Karpas-422 (cell line): ENCODE measurements at places on chromosomes 1 and 21. TPM values are rescaled to one million over a fixed set of nuclear protein-coding genes. Genes with fewer than 3 reads are reported as not detected.

GRCh38 chr21:28769683-28770082 is 223.0 kb downstream of the LTN1 start:
- H3K4me3 ChIP-seq, result no peak overlapping the region
- no peaks in the 10 kb centered on the region for H3K27me3 ChIP-seq
- no peak overlapping the region for H3K27ac ChIP-seq
- DNase-seq, result no peak

- H3K4me1 ChIP-seq, result no peaks in the 10 kb centered on the region
- no peak overlapping the region for H3K4me3 ChIP-seq
- DNase-seq, result no peak
- no peak overlapping the region for H3K27ac ChIP-seq
Observed at GRCh38 chr1:48450505-48450904, 21.5 kb downstream of the SPATA6 start.

Gene SPRR5
- not detected in 2 replicates for total RNA-seq

- no peak overlapping the region for H3K4me3 ChIP-seq
- no peaks in the 10 kb centered on the region for H3K36me3 ChIP-seq
- H3K4me1 ChIP-seq, result peaks cover 2% of the 10 kb centered on the region; the same call in 1 of the 2 replicates
- DNase-seq, result no peak
- H3K27me3 ChIP-seq, result no peaks in the 10 kb centered on the region
Observed at GRCh38 chr21:26116456-26117011, 54.0 kb downstream of the APP start.

Gene CR2
- total RNA-seq, result 0.11 TPM in 1 of 2 replicates, not detected in the other

GRCh38 chr1:29444081-29444715 is 207.9 kb downstream of the PTPRU start:
- H3K4me1 ChIP-seq, result no peaks in the 10 kb centered on the region
- no peak overlapping the region for H3K27ac ChIP-seq
- DNase-seq, result no peak
- no peaks in the 10 kb centered on the region for H3K36me3 ChIP-seq

- H3K27me3 ChIP-seq, result no peaks in the 10 kb centered on the region
- H3K4me1 ChIP-seq, result no peaks in the 10 kb centered on the region
- H3K27ac ChIP-seq, result no peak overlapping the region
- no peak overlapping the region for H3K4me3 ChIP-seq
Observed at GRCh38 chr1:16109571-16109970, 36.1 kb upstream of the FAM131C start.

- no peaks in the 10 kb centered on the region for H3K27me3 ChIP-seq
- no peak for DNase-seq
- no peaks in the 10 kb centered on the region for H3K36me3 ChIP-seq
- H3K4me1 ChIP-seq, result no peaks in the 10 kb centered on the region
- H3K4me3 ChIP-seq, result no peak overlapping the region
Observed at GRCh38 chr1:233367057-233367803, 39.7 kb downstream of the MAP3K21 start.

- H3K27me3 ChIP-seq, result no peaks in the 10 kb centered on the region
- H3K4me1 ChIP-seq, result no peaks in the 10 kb centered on the region
- peak; percentile 75 for DNase-seq
Observed at GRCh38 chr1:6075748-6076147, 30.1 kb downstream of the KCNAB2 start.

DNA sequence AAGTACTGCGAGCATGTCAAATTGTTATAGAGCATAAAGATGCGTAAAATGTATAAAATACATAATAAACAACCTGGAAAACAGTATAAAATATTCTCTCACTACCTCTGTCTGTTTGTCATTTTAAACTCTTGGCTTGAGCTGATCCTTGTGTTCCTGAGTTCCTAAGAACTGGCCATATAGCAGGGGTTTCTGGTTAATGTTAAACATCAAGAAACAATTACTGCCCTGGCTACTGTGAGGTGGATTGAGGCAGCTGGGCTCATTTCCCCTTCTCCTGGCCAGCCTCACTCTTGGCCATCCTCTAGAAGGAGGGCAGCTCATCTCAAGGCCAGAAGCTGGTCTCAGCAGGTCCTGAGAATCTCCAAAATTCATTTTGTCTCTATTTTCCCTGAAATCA is 297.3 kb upstream of the USP24 start:
- no peaks in the 10 kb centered on the region for H3K36me3 ChIP-seq
- H3K4me3 ChIP-seq, result no peak overlapping the region
- H3K27me3 ChIP-seq, result no peaks in the 10 kb centered on the region
- no peak overlapping the region for H3K27ac ChIP-seq
- DNase-seq, result no peak

- no peaks in the 10 kb centered on the region for H3K36me3 ChIP-seq
- H3K4me1 ChIP-seq, result no peaks in the 10 kb centered on the region
Observed at GRCh38 chr1:221724931-221725605, 16.8 kb downstream of the DUSP10 start.

DNA sequence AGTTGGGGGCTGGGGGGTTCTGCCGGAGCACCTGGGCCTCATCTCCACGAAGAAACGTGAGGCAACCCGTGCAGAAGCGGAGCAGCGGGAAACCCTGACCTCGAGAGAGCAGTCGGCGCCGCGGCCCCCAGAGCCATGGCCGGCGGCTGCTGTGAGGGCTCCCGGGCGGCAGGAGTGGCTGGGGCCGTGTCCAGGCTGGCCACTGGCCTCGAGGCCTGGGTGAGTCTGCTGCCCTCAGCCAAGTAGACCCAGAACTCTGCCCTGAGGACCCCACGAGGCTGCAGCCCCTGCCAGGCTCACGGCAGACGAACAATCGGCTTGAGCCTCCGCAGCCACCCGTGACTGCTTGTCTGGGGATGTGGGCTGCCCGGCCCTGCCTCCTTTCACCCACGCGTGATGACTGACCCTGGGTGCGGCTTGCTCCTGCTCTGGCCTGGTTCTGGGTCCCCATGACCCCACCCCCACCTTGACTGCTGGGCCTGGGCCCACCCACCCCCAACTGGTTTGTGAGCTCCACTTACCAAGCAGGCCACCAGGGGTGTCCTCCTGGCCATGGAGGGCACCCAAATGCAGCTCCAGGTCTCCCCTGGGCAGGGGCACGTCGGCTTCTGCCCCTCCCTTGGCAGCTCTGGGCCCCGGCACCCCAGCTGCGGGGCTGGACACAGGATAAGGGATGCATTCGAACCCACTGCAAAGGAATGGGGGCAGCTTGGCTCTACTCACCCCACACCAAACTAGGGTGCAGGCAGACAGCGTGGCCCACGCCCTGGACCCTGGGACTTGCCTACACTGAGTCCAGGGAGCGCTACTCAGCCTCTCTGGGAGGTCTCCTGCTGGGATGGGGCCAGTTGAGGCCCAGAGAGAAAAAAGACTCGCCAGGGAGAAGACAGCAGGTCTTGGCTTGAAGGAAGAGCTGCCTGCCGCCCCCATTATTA is 34.2 kb downstream of the MORN1 start:
- H3K27ac ChIP-seq, result no peak overlapping the region
- no peak overlapping the region for H3K4me3 ChIP-seq
- H3K4me1 ChIP-seq, result no peaks in the 10 kb centered on the region
- no peaks in the 10 kb centered on the region for H3K27me3 ChIP-seq
- no peak for DNase-seq

DNA sequence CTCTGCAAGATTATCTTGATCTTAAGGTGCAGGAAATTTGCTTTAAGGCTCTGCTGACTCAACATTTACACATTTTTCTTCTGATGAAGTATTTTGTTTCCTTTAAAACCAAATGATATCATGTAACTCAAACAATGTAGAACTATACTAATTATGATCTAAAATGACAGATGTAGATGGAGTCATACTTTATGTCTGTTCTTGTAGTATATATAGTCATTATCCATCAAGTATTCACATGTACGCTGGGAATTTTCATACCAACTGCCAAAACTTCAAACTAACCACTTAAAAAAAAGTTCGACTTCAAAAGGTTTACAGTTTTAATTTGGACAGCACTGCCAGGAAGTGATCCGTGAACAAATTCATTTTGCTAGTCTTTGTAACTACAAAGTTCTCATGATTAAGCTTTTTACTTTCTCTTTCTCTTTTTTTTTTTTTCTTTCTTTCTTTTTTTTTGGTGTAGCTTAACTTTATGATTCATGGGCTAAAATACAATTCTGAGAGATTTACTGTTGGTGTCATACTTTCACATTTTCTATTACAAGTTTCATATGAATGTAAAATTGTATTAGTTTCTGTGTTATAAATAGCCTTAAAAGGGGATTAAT is 509.0 kb upstream of the CXADR start:
- H3K4me3 ChIP-seq, result no peak overlapping the region
- H3K27me3 ChIP-seq, result no peaks in the 10 kb centered on the region
- no peaks in the 10 kb centered on the region for H3K36me3 ChIP-seq

DNA sequence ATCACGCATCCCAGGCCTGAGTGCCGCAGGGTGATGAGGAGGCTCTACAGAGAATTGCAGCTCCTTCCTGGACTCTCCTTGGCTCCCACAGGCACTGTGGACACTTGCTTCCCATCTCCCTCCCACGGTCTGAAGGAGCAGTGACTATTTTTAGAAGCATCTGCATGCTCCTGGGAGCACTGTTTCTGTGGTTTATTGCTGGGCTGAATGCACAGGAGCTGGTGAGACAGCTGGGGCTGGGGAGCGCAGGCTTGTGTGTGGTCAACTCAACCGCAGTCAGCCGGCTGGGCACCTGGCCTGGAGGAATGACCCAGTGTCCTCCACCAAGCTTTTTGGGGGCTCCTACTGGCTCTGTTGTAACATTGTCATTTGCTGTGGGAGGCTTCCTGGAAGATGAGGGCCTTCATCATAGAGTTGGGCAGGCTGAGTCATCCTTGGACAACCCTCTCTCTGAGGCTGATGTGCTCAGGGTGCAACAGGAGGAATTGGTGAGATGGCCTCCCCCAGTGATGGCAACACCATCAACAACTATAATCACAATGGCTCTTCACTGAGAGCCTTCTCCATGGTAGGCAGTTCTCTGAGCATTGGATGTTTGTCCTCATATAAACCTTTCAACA is 1.7 kb downstream of the NFASC start:
- H3K4me3 ChIP-seq, result no peak overlapping the region
- DNase-seq, result no peak

Gene C2CD4D
- total RNA-seq, result not detected in 2 replicates

Gene OR6Y1
- not detected in 2 replicates for total RNA-seq

Gene KIAA0040
- total RNA-seq, result 48.5 and 86.6 TPM in 2 replicates

DNA sequence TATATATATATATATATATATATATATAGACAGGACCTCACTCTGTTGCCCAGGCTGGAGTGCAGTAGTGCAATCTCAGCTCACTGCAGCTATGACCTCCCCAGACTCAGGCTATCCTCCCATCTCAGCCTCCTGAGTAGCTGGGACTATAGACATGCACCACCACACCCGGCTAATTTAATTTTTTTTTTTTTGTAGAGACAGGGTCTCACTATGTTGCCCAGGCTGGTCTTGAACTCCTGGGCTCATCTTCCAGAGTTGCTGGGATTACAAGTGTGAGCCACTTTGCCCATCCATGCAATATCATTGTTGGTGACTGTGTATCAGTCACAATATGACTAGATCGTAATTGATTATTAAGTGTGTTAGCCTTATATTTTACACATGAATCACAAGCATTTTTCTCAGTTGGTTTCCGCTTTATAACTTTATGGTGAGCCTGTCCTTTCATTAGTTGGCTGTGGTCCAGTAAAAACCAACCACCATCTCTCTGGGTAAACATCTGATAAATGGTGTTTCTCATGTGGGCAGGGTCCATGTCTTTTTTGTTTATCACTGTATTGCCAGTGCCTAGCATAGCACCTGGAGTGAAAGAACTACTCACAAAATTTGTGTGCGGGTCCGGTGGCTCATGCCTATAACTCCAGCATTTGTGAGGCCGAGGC is 63.6 kb downstream of the MYOM3 start:
- no peaks in the 10 kb centered on the region for H3K27me3 ChIP-seq
- no peak overlapping the region for H3K4me3 ChIP-seq
- H3K36me3 ChIP-seq, result no peaks in the 10 kb centered on the region
- peaks cover 5% of the 10 kb centered on the region for H3K4me1 ChIP-seq
- DNase-seq, result no peak

DNA sequence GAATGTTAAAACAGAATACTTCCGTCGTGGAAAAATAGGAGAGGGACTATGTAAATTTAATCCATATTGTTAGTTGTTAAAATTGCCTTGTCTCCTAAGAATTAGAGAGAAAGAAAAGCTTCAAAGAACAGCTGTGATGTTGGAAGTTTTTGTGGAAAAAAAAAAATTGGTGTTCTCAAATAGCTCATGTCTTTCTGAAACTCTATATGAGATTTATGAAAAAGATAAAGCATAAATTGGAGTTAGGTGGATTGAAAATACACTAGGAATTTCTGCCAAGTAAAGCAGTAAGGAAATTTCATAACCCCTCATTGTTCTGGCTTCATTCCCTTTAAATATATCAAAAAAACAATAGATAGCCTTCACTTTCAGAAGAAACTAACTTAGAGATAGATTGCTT is 274.0 kb upstream of the ADAMTS5 start:
- DNase-seq, result no peak
- no peaks in the 10 kb centered on the region for H3K36me3 ChIP-seq

DNA sequence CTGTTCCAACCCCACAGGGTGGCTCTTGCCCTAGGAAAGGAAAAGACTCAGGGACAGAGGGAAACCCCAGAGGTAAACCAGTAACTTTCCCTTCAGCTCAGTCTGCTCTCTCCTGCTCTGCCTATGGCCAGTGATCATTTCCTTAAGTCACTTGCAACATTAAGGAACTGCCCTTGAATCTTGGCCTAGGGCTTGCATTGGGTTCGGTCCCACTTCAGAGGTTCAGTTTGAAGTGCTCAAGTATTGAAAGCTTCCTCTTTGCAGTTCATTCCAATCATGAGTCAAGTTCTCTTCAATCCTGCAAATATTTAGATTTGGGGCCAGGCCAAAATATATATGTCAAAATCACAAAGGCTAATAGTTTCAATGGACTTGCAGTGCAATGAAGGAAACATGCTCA is 97.7 kb upstream of the IRF2BP2 start:
- H3K27ac ChIP-seq, result no peak overlapping the region
- H3K36me3 ChIP-seq, result no peaks in the 10 kb centered on the region

DNA sequence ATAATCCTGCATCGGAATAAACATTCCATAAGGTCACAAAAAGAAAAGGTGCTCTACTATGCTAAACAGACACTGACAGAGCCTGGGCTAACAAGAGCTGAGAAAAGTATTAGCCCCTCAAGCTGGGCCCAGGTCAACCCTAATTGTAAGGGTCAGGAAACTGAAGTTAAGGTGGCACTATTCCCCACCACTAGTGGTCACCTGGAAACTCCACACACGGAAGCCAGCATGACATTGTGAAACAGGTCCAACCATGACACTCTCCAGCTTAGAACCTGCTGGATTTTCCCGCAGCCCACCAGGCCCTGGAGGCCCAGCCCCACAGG is 1.2 kb downstream of the PTTG1IP start:
- peaks cover 41% of the 10 kb centered on the region for H3K4me1 ChIP-seq
- H3K36me3 ChIP-seq, result no peaks in the 10 kb centered on the region
- H3K4me3 ChIP-seq, result peak overlapping the region; percentile 93
- no peaks in the 10 kb centered on the region for H3K27me3 ChIP-seq

GRCh38 chr1:12121212-12122003 is 45.4 kb upstream of the TNFRSF1B start:
- H3K4me1 ChIP-seq, result no peaks in the 10 kb centered on the region
- H3K27me3 ChIP-seq, result no peaks in the 10 kb centered on the region
- H3K27ac ChIP-seq, result no peak overlapping the region
- no peak for DNase-seq

- no peaks in the 10 kb centered on the region for H3K27me3 ChIP-seq
- peaks cover 28% of the 10 kb centered on the region for H3K4me1 ChIP-seq
- peak; percentile 85 for DNase-seq
- no peaks in the 10 kb centered on the region for H3K36me3 ChIP-seq
Observed at GRCh38 chr1:156295391-156295947, at the start of gene GLMP. Gene GLMP, minus strand, starts transcription at chr1:156295679. Its CDS starts 34 bp downstream, at chr1:156295645.
